ENCODE measurements at places on chromosomes 1 and 21.
A peak's percentile ranks its signal among the peaks of the same experiment; 100 is the strongest.

GRCh38 chr1:75425001-75425650 lies 185.8 kb downstream of the SLC44A5 start:
- no peak for DNase-seq

- no peak for DNase-seq
These were observed 82.5 kb downstream of the C4BPA start for GRCh38 chr1:207186503-207186902.

- DNase-seq: no peak
These were observed 100.2 kb downstream of the SIPA1L2 start for GRCh38 chr1:232529747-232530146.

DNA sequence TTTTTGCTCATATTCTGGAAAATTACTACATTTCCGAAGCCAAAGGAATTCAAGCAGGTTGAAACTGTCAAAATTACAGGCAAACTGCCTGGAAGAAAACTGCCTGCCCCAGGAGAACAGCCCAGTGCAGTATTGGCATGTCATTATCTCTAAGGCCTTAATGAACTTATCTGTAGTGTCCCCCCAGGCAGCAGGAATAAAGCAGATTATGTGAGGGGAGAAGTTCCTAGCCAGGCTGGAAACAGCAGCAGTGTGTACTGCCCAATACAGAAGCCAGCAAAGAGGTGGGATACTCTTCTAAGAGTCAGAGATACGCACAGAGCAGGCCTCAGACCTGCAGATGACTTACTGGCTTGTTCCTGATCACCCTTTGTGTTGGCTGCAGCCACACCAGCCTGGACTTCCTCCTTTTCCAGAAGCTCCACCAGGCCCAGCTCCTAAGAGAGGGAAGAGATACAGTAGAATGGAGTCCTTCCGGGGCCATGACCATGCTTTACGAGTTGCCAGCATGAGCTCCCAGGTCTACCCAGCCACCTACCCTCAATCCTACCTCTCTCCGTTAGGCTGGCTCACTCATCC lies 11.7 kb downstream of the IQGAP3 start:
- DNase-seq: no peak

- DNase-seq: no peak
These were observed 1.2 kb downstream of the SH3GLB1 start for GRCh38 chr1:86705665-86705985.

DNA sequence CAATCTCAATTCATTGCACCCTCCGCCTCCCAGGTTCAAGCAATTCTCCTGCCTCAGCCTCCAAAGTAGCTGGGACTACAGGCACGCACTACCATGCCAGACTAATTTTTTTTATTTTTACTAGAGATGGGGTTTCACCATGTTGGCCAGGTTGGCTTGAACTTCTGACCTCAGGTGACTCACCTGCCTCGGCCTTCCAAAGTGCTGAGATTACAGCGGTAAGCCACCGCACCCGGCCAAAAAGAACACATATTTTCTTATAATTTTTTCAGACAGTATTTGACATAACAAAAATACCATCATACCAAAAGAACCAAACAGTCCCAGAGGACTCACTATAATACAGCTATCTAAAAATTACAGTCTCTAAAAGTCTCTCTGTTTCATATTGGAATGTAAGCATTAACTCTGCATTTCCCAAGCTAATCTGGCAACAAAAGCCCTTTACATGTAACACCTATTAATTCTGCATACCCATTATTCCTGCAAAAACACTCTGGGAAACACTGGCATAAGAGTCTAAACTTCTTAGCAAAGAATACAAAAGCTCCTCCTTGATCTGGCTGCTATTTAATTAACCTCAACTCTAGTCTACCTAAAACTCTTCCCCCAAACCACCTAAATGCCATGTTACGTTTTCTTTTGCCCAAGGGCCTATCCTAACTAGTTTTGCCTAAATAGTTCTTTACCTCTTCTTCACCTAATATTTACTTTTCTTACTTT lies 26.9 kb downstream of the WDR26 start:
- DNase-seq: peak; percentile 92

DNA sequence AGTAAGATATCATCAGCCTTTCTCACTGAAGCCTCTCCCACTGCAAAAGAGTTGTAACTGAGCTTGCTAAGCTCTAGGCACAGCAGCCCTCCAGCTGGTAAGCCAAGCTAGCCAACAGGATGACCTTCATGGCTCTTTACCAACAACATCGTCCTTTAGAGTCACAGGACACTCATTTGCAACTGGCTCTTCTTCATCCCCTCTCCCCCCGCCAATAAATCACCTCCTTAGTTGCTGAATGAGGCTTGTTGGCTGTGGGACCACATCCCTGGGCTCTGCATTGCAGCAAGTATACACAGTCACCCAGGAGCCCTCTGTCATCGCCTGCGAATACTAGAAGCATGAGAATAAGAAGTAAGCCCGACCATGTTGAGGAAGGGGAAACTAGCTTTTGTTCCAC lies 16.0 kb upstream of the ZNF697 start:
- no peak for DNase-seq

GRCh38 chr1:235069176-235069575 lies 59.5 kb downstream of the TOMM20 start:
- no peak for DNase-seq

- no peak for DNase-seq
These were observed 16.1 kb downstream of the EIF2B3 start for GRCh38 chr1:44970317-44970716.

GRCh38 chr1:215005078-215005477 lies 77.5 kb upstream of the KCNK2 start:
- no peak for DNase-seq

DNA sequence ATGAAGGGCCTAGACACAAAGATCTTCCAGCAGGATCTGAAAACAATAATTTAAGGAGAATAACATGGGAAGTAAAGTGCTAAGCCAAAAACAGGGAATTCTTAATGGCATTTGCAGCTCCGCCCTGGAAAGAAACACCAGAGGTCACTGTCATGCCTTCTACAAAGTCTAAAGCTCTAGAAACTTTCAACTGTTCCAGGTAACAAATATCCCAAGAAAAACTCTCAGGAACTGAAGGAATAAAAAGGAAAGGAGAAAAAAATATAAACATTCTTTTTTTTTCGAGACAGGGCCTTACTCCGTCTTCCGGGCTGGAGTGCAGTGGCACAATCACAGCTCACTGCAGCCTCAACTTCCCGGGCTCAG lies 13.2 kb downstream of the ZC3H12A start:
- DNase-seq: no peak

GRCh38 chr1:184050636-184051035 lies 894 bp upstream of the TSEN15 start:
- DNase-seq: no peak

DNA sequence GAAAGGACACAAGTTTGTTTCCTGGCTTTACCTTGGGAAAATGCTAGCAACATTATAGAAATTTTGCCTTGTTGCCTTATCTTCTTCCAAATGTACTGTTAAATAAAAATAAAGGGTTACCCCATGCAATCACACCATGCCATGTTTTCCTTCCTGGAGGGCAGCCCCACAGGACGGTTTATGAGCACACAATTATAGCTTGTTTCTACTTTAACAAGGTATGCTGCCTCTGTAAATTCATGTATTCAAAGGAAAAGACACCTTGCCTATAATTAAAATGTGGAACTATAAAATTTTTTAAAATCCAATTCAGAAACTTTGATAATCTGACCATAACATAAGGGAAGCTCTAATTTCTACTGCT lies 63.4 kb downstream of the CAPN2 start:
- no peak for DNase-seq

DNA sequence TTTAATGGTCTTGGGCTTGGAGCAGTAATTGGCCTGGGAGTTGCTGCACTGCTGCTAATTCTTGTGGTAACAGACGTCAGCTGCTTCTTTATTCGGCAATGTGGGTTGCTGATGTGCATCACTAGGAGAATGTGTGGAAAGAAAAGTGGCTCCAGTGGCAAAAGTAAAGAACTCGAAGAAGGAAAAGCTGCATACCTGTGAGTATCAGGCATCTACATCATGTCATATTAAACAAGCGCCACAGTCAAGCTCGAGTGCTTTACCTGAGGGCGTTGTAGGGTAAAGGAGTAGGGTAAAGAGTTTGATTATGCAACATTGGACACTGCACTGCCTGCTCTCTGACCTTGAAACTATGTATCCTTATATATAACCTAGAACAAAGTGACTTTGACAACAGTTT lies 510.6 kb downstream of the NCAM2 start:
- no peak for DNase-seq

- no peak for DNase-seq
These were observed 23.7 kb upstream of the HFM1 start for GRCh38 chr1:91428182-91428798.

DNA sequence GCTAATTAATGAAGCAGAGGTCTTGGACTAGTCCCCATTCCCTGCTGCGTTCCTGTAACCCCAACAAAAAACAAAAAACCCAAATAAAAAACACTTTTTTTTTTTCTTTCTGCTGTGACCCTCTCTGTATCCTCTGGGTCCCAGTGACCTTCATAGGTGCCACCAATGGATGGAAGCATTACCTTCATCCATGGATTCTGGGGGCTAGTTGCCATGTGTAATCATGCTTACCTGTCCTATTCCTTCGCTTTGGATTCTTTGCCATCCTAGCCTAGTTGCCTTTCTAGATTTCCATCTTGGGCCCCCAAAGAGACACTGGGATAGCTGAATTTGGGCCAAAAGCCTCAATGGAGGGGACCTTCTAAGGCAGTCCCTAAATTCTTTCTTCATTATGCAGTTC lies 1208.7 kb downstream of the BRINP3 start:
- no peak for DNase-seq

DNA sequence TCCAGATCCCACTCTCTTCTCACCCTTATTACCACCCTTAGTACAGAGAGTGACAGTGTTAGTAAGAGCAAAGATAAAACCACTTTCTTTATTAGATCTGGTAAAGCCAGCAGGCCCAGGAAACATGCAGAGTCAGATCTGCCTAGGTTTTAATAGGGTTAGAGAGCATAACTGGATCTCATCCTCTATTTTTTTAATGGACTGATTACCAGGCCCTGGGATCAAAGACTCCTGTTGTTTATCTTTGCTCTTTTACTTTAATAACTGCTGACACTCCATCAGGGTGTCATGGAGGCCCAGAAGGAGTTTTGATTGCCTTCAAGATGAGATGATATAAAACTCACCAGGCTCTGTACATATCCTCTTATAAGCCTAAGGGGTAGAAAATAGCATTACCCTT lies 45.3 kb upstream of the RGS5 start:
- no peak for DNase-seq

DNA sequence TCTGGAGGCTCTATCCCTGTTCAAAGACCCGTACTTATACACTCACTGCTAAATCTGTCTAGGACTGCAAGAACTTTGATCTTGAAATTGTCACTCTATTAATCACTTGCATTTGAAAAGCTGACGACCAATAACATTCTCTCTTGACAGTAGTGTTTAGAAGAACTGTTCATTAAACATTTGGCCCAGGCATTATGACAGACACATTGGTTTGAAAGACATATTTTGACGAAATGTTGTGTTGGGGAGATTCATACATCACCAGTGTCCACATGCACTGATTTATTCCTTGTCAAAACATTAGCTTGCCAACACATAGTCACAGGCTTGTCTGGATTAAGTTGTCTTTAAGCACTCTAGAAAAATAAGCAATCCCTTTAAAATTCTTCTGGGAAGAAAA lies 951.3 kb downstream of the ADGRL2 start:
- DNase-seq: no peak

DNA sequence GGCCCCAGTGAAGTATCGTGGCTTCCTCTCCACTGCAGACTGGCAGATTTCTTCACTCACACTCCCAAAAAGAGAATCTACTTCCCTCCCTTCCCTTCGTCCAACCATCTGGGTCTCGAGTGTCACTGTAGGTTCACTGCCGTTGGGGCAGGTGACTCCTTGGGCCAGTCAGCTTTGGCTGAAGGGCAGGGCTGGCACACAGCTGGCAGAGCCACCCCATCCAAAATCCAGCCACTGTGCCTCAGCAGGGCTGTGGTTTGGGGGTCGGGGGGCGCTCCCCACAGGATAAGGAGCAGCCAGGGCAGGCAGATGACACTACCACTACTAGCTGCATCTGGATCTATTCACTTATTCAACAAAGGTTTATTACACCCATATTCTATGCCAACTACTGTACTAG lies 9.8 kb downstream of the PINK1 start:
- DNase-seq: no peak

GRCh38 chr1:75615613-75616435 lies 4.9 kb upstream of the SLC44A5 start:
- DNase-seq: peak; percentile 27

DNA sequence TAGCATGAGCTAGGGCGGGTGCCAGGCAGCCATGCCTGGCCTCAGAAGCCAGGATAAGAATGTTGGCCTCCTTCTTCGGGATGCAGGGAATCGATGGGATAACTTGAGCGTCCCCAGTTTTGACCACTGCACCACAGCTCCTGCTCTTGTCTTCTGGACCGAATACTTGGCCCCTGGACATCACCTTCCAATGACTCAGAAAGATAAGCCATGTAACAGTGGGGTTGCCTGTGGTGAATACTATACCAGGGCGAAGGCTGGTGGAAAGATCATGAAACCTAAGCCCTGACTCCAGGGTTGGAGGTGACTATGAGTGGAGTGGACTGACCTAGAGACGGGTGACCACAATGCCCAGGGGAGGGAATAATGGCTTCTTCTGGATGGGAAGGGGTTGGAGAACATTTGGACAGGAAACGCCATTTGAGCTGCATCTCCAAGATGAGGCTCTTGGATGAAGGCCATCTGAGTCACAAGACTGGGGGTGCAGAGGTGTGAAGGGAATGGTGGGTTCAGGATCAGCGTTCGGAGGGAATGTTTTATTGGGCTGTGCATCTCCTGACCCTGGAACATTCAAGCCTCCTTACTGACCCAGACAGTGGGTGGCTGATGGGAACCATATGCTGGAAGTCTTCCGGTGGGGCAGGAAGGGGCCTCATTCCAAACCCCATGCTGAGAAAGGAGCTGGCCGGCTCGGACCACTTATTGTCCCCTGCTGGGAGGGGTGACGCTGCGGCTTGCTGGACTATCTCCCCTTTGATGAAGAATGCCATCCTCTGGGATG lies 18.5 kb upstream of the KCNE2 start:
- no peak for DNase-seq

DNA sequence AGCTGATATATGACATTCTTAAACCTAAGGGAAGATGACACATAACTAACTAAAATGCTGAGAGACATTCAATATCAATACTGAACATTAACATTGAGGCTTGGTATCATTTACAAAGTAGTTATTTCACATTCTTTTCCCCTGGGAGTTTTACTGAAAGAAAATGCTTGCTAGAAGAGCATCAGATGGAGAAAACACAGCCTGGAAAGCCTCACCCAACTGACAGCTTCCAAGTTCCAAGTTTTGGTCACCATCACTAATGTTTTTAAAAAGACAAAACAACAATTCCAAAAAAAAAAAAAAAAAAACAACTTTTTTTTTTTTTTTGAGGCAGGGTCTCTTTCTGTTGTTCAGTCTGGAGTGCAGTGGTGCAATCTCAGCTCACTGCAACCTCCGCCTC lies 80.6 kb downstream of the DSCAM start:
- DNase-seq: no peak
